ENCODE measurements at places on chromosomes 5 and 9. TPM values are rescaled to one million over a fixed set of nuclear protein-coding genes. Genes with fewer than 3 reads are reported as not detected.

Gene KIF4B
- not detected for polyA plus RNA-seq

DNA sequence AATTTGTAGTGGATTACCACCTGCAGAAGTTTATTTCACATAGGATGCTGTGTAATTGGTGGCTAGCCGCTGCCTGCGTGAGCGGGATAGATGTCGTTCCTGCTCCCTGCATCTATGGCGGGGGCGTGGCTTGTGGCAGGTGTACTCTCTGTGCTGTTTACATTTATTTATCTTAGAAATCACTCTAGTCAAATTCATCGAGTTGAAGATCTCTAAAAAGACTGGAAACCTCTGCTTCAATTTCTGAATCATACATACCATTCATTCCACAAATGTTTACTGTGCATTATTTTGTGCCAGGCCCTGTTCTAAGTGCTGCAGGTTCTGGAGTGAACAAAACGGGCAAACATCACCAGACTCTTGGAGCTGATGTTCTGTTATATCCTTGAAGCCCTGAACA is 11.9 kb downstream of the ROPN1L start:
- DNase-seq: no peak

DNA sequence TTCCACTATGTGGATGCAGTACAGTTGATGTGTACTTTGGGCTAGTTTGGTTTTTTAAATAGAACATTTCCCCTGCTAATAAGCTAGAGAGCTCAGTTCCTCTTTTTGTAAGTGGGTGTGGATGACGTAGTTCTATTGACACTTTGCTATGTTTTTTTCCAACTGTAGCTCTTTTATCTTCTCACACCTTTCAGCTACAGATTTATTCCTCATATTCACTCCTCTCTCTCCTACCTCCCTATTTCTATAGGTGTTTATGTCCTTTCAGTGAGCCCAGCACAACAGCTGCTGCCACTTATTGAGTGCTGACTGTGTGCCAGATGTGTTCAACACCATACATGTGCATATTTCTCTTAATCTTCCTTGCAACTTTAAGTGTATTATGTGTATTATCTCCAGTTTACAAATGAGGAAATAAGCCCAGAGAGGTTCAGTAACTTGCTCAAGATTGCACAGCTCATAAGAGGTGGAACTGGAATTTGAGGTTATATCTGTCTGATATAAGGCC is 215.7 kb downstream of the SEMA6A start:
- DNase-seq: no peak

Gene ALDH1B1
- 19.7 TPM for polyA plus RNA-seq

Measured in brain (organoid and tissue), 16 donors.